ENCODE measurements at places on chromosomes 2 and 18.

DNA sequence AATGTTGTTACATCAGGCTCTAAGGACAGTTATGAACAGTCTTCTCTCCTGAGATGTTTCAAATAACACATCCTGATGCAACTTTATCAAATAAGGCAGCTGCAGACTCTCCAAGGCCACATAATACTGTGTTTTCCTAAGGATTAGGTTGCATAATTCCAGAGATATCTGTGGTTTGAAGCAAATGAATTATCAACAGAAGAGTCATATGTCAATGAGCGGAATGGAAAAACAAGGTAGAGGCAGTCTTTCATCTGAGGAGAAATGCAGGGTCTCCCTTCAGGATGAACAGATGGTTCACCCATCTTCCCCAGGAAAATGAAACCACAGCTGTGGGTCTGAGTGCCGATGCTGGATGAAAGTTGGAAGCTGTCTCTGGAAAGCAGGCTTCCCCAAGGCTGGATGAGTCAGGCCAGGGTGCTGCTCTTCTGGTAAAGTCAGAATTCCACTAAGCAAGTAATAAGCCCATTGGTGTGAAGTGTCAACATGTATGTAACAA lies 22.2 kb downstream of the LYG1 start:
- no peak for DNase-seq

DNA sequence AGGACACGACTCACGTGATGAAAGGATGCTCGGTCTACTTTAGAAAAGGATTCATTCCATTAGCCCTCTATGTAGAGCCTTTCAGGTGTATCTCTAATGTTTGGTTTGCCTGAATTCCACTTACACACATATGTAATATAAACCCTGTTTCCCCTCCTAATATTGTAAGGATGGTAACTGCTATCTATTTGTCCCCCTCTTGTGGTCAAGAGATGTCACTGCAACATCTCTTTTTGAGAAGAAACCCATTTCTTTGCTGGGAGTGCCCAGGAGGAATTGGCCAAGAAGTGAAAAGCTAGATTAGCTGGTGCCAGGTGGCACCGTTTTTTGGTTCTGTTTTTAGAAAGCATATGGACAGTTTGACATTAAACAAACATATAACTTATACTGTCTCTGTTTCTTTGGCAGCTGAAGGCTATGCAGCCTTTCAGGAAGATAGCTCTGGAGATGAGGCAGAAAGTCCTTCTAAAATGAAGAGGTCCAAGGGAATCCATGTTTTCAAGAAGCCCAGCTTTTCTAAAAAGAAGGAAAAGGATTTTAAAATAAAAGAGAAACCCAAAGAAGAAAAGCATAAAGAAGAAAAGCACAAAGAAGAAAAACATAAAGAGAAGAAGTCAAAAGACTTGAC lies 41.2 kb downstream of the RALBP1 start:
- DNase-seq: no peak

GRCh38 chr2:197993830-197994229 lies 189.4 kb downstream of the PLCL1 start:
- no peak for DNase-seq

- DNase-seq: no peak
Measured at GRCh38 chr2:212906620-212907019, 244.8 kb downstream of the IKZF2 start.

DNA sequence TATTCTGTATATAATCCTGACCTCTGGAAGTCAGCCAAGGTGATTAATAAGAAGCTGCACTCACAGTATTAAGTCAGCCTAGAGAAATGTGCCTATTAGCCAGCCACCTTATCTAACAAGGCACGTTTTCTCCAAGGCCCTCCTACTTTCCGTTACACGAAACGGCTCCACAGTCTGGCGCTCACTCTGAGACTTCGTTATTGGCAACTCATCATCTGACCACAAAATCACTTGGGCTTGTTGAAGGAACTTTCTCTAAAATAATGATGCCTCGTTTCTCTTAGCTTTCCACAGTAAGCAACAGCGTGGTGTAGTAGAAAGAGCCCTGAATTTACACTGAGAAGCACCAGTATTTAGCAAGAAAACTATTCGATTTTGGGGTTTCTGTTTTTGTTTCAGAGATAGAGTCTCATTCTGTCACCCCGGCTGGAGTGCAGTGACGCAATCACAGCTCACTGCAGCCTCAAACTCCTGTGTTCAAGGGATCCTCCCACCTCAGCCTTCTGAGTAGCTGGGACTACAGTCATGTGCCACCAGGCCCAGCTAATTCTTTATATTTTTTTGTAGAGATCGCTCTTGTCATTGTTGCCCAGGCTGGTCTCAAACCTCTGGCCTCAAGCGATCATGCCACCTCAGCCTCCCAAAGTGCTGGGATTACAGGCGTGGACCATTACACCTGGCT lies 53.6 kb upstream of the SLC14A1 start:
- DNase-seq: no peak

GRCh38 chr18:551404-552061 lies 28.6 kb upstream of the CETN1 start:
- no peak for DNase-seq

- no peak for DNase-seq
Measured at GRCh38 chr2:157760949-157761348, 115.2 kb downstream of the ACVR1 start.

GRCh38 chr2:163553601-163554000 lies 182.2 kb downstream of the FIGN start:
- DNase-seq: no peak

GRCh38 chr2:172623249-172623965 lies 67.5 kb downstream of the PDK1 start:
- no peak for DNase-seq

DNA sequence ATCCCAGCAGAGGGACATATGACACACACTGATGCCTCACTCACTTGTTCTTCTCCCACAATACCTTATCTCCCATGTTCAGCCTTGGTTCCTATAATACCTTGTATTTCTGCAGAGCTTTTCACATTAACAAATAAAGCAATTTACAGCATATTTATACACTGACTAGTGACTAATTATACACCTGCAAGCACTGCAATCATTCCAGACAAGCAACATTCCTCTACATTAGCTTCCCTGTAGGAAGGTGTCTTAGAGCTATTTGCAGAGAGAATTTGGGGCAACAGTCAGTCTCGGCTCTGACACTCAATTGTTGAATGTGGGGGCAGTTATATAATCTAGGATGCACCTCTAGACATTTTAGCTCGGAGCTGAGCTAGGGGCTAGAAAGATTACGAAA lies 9.5 kb upstream of the INSIG2 start:
- no peak for DNase-seq

Data from COLO829 (cell line).